ENCODE measurements at places on chromosomes 16 and 17. TPM values are rescaled to one million over a fixed set of nuclear protein-coding genes. Genes with fewer than 3 reads are reported as not detected.

Gene DNAI2
- total RNA-seq: not detected

Gene TP53TG3F
- total RNA-seq: not detected

Gene DHRS7B
- total RNA-seq: 53.9 TPM

Gene CES5A
- total RNA-seq: not detected

Gene TAC4
- not detected for total RNA-seq

Gene RRAD
- 21.0 TPM for total RNA-seq

Gene TEX19
- total RNA-seq: not detected

Gene HAP1
- total RNA-seq: not detected

Gene KIF2B
- total RNA-seq: not detected

Gene EEF2KMT
- 6.6 TPM for total RNA-seq

DNA sequence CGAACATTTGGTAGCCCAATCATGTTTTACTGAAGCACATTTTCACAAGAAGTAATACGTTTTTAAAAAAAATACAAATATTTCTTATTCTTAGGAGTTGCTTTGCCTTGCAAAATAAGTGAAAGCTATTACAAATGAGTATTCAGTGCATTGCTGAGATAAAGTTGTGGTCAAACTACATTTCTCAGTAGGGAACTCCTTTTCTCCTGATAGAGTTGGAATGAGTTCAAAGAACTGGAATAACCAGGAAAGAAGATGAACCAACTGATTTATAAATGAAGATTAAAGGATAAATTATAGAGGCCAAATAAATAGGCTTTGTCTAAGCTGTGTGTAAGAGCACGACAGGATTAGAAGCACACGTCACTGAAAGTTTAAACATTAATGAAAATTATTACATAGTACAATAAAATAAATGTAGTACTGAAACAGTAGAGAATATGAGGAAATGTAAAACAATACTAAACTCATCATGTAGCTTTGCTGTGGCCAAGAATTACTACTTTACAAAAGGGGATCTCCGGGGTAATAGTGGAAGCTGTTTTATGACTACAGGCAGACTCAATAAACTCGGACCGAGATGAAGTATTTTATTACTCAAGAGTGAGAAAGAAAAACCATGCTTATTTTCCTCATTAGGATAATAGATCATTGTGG lies 73.6 kb downstream of the KCNJ2 start:
- DNase-seq: no peak

- no peak for DNase-seq
Observed at GRCh38 chr16:88812513-88813268, 963 bp upstream of the APRT start.

GRCh38 chr17:41539979-41540701 lies 12.0 kb upstream of the KRT19 start:
- DNase-seq: no peak

DNA sequence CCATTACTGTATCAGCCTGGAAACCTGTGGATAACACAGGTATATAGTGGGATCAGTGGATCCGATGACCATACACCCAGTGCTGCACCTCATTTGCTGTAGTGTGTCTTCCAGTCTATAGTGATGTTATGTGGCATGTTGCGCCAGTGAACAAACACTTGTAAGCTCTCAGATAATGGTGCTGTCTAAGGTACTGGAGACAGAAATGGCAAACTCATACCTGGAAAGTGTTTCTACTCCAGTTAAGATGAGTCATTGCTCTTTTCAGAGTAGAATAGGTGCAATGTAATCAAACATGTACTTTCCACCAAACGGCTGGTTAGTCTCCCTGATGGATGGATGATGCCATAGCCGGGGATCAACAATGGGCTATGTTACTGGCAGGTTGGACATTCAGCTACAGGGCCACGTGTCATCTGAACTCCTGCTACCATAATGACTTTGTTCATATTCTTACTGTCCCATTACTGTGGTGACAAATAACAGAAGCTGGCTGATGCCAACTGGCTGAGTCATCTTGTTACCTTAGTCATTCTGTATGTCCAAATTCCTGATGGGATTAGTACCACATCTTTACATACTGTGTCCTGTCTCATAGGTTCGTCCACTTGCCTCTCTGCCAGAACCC lies 6.3 kb downstream of the CCL11 start:
- no peak for DNase-seq

DNA sequence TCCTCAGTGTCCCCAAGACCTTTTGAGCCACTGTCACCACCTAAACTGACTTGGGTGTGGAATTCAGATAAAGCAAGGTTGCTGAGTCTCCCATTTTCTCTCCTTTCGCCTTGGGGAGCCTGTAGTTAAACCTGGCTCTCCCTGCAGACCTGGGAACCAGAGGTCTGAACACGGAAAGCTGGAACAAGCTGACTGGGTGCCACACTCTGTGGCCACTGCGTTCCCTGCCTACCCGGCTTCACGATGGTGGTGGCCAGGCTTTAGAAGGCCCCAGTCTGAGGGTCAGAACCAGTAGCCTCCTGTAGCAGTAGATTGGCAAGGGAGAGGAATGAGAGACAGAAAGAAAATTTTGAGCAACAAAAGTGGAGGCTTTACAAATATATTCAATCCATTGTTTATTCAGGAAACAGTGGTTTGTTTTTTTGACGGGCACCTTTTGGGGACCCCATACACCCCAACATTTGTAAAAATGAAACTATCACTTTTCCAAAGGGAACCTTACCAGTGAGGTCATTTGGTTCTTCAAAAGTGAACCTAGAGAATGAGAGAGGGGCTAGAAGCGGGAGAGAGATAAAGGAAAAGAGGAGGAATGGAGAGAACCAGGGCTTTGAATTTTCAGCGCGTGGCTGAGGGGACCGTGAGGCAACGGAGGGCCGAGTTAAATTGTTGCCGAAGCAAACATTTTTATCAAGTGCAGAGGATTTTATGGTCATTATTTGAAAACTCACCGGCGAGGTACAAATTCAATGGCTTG lies 1.8 kb upstream of the HOXB8 start:
- no peak for DNase-seq

DNA sequence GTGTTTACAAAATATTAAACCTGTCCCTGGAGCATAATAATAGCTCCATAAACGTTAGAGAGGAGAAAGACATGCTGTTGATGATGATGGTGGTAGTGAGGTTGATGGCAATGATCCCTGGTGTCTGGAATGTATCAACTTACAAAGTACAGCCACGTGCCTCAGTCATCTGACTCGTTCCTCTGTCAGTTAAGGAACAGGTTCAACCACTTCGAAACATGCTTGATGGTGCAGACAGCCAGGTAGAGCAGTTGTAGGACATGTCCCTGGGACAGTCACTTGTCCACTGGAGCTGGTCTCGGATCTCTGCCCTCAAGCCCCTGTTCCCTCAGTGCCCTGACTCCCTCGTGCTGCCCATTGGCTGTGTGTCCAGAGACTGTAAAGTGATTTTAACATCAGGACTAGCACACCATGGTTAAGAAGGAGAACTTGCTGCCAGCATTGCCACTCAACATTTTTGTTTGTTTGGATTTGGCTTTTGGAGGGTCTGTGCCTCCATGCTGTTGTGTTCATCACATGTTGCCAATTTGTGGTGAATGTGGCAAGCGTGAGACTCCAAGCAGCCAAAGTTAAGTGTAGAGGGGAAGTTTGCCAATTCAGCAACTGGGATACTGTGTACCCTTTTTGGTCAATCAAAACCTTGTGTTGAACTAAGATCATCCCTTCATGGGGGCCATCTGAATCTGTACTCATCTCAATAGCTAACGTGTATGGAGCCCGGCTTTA lies 16.3 kb upstream of the SALL1 start:
- DNase-seq: no peak

GRCh38 chr16:6643080-6643686 lies 689.5 kb upstream of the RBFOX1 start:
- peak; percentile 30 for DNase-seq

GRCh38 chr17:33260638-33261037 lies 32.5 kb downstream of the ASIC2 start:
- DNase-seq: no peak

- no peak for DNase-seq
Observed at GRCh38 chr16:68767581-68767980, 30.5 kb downstream of the CDH1 start.

- DNase-seq: no peak
Observed at GRCh38 chr17:1872976-1873375, 43.2 kb downstream of the RPA1 start.

DNA sequence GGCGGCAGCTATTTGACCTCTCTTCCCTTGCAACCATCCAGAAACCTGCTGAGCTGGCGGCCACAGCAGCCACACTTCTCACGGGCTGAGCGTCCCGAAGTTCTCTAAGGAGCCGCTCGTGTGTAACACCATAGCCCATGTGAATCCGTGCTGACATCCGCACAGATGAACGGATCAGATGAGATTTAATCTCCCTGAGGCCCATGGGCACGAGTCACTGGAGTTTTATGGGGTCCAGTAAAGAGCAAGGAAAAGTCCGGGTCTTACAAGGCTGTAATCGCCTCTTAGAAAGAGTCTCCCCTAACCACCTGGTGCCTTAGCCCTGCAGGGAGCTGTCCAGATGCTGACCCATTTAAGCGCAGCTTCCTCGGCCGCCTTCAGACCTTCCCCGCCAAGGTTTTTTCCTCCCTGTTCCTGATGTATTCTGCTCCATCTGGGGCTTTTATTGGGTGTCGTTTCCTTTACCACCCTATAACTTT lies 5.5 kb upstream of the CACNG5 start:
- DNase-seq: no peak

GRCh38 chr17:4721203-4722135 lies 9.8 kb upstream of the MED11 start:
- DNase-seq: no peak

DNA sequence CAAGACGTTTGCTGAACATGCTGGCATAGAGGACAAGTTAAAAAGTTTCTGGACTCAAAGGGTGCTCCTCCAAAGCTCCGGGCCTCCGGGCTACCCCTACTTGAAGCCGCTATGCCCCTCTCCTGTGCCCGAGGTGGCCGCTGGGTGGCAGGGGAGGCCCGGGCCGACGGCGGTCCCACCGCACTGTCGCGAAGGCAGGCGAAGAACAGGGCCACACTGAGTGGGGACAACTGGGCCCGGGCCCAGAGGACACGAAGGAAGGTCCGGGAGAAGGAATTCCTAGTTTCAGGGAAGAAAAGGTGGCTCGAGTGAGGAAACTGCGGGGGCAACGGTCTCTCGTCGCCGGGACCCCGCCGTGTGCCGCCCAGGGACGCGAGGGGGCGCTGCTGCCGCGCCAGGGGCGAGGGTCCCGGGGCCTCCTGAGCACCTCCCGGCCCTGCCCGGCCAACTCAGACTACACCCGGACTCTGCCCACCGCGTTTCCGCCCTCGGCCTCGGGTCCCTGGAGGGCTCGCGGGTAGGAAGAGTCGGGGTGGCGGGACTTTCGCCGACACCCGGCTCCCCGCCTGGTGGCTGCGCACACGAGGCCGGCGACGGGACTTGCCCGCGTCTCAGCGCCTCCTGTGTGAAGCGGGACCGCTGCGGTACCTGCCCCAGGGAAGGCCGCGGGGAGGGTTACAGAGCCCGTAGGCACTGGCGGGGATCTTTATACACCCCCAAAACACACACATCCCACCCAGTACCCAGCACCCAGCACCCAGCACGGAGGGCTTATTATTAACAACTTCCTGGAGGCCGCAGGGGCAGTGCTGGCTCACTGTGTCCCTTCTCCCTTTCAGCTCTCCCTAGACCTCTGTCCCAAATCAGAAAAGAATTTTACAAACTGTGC lies 772 bp upstream of the CHCT1 start:
- no peak for DNase-seq

- no peak for DNase-seq
Observed at GRCh38 chr17:19833914-19834313, 33.8 kb downstream of the ULK2 start.

GRCh38 chr17:49344914-49345313 lies 17.1 kb downstream of the ZNF652 start:
- no peak for DNase-seq

DNA sequence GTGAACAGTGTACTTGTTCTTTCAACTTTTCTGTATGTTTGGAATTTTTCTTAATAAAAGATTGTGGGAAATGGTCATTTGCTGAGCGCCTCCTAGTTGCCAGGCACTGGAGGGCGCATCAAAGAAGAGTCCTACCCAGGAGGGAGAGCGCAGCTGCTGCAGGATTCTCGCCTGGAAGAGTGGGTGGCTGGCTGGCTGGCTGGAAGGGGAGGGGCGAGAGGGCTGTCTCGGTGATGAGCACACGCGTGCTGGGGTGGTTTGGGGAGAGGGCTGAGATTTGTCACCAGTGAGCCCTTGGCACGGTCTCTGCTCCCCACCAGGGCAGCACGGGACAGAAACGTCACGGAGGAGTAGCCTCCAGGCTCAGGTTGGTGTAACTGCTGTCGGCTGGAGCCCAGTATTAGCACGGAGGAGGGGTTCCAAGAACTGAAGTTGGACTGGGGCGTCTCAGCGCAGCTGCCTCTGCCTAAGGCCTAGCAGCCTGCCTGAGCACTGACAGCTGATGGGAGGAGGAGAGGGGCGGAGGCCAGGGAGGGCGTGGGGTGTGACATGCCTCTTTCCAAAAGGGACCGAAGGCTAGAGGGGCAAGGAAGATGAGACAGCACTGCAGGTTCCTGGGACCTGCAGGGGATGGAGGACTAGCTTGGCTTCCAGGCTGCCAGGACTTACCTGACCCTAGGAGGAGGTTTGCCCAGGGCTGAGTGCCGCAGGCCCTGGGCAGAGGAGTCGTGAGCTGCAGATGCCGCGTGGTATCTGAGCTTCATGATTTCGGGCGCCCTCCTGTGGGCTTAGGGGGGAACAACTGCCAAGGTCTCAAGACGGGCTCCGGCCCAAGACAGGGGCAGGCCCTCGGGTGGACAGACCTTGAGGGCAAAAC lies 5.7 kb downstream of the LDHD start:
- DNase-seq: peak; percentile 74

- no peak for DNase-seq
Observed at GRCh38 chr16:4315186-4316107, at the start of gene GLIS2. TSS of gene GLIS2 (plus strand) at chr16:4316067. CDS start at chr16:4332281, 16,214 bp downstream.

DNA sequence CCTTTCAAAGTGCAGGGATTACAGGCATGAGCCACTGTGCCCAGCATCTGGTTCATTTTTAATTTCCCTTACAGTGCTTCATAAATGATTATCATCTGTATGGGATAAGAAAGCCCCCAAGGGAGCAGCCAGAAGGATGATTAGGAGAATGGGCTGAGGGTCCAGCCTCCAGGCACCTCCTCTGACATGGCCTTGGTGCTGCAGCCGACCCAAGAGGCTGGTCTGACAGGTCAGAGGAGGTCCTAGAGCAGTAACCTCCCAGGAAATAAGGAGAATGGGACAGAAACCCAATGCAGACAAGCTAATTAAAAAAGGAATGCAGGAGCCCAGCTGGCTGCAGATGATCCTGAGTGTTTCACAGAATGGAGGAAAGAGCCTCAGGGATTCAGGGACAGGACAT lies 29.0 kb downstream of the MRC2 start:
- DNase-seq: no peak

- DNase-seq: no peak
Observed at GRCh38 chr16:49580751-49581303, 207.2 kb downstream of the C16orf78 start.

GRCh38 chr16:56269281-56269680 lies 78.0 kb downstream of the GNAO1 start:
- DNase-seq: no peak

- no peak for DNase-seq
Observed at GRCh38 chr16:53220585-53220984, 165.8 kb downstream of the CHD9 start.

GRCh38 chr17:16269658-16270057 lies 52.6 kb downstream of the PIGL start:
- DNase-seq: no peak

- no peak for DNase-seq
Observed at GRCh38 chr16:89009343-89010209, 32.6 kb upstream of the CBFA2T3 start.

- no peak for DNase-seq
Observed at GRCh38 chr16:66521951-66522771, 27.8 kb downstream of the TK2 start.

Data from omental fat pad (tissue), 4 donors.